Hypothalamus (tissue), 51 donors: ENCODE measurements at places on chromosomes 16 and 17.

DNA sequence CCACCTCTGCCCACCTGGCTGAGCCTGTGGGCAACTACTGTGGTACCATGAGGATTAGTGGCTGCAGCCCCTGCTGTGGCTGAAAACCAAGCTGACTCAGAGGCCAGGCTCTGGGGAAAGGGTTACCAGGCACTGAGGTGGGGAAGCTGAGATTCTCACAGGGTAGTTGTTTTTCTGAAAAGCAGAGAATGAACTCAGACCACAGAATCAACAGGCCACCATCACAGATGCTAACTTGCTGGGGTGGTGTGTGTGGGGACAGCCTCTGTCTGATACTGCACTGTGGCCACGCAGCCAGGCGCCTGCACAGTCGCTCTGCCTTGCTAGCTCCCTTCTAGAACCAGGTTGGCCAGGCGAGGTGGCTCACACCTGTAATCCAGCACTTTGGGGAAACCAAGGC is 28.8 kb downstream of the NPLOC4 start:
- DNase-seq: no peak

DNA sequence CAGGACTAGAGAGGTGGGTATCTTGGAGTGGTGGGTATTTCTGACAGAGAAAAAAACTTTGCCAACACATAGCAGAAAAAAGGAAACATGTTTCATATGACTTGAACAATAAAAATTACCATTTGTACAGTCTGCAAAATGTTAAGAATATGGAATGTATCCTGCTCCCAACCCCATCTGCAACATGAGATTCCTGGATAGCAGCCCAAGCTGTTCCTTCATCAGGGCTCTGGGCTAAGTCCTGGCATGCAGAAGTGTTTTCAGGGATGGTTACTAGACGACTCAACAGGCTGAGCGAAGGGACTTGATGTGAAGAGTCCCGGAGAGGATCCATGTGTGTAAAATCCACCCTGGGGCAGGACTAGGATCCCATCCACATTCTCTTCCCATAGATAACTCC is 121.0 kb upstream of the IRX3 start:
- no peak for DNase-seq

- DNase-seq: no peak
These were observed 41.7 kb downstream of the SMPD3 start for GRCh38 chr16:68406458-68407152.

- DNase-seq: no peak
These were observed 13.5 kb upstream of the CALB2 start for GRCh38 chr16:71345031-71345430.

DNA sequence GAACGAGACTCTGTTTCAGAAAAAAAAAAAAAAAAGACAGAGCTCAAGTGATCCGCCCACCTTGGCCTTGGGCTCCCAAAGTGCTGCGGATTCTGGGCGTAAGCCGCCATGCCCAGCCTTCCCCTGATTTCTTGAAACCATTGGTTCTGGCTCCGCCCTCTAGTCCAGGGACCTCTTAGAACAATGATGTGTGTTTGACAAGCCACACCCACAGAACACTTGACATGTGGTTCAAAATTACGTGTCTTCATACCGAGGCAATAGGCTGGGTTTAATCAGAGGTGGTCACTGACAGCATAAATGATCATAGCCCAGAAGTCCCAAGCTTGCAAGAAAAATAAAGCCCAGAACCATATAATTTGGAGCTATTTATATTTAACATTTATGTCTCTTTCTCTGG is 23.0 kb downstream of the KNOP1 start:
- DNase-seq: no peak

DNA sequence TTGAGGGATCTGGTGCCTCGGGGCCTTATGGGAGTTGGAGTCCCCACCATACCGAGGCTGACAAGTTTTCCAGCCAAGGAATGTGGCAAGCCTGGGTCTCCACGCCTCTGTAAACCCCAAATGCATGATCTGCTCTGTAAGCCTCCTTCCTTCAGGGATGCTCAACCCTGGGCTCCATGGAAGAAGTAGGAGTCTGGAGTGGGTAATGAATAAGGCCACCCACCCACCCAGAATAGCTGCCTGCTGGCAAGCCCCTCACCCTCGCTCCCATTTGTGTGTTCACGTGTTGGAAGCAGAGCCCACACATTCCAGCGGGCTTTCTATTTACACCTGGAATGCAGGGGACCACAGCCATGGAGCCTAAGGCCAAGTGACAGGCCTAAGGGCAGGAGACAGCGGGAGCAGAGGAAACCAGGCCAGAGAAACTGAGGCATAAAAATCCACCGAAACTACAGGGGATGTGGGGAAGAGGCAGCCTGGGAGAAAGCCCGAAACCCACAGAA is 4.4 kb downstream of the DLG4 start:
- peak; percentile 52 for DNase-seq

DNA sequence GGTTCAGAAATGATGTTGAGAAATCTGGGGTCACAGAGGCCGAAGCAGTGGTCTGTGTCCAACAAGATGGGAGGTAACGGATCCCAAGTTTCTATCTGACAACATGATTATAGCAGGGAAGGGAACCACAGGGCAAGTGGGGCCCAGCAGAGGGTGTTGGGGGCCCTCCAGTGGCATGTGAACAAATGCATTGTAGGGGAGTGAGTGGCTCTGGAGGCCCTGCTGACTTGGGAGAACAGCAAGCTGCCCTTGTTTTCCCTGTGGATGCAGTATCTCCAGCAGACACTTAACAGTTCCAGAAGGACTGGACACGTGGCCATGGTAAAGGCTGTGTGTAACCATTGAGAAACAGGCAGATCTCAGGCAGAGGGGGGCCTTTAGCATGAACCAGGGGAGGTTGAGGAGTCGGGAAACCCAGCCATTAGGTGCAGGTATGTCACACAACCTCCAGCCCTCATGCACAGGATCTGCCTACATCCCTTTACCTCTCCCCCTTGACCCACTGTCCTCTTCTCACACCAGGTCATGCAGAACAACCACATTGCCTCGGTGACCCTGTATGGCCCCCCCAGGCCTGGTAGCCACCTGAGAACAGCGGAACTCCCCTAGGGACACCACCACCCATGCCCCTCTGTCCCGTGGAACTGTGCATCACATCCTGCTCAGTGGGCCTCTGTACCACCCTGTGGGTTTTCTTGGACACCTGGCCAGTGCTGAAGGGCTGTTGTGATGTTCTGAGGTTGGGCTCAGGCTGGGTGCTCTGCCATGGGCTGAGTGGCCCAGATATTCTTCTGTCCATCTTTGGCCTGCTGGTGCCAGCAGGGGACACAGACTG is 4.1 kb downstream of the B3GNT9 start:
- DNase-seq: no peak

DNA sequence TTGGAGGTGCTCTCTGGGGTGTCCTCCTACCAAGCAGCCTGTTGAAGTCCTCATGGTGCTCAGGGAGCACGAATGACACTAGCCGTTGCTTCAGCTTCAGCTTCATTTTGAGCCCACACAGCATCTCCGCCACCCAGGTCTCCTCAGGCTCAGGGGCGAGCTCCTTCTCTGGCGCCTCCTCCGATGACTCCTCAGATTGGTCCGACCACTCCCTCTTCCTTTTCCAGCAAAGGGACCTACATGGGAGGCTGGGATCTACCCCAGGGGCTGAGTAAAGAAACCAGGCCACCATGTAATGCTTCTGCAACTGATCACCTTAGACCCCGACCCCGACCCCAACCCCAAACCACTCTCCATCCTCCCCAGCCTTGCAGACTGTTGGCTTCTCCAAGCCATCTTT is 25.9 kb downstream of the PRR11 start:
- DNase-seq: no peak

DNA sequence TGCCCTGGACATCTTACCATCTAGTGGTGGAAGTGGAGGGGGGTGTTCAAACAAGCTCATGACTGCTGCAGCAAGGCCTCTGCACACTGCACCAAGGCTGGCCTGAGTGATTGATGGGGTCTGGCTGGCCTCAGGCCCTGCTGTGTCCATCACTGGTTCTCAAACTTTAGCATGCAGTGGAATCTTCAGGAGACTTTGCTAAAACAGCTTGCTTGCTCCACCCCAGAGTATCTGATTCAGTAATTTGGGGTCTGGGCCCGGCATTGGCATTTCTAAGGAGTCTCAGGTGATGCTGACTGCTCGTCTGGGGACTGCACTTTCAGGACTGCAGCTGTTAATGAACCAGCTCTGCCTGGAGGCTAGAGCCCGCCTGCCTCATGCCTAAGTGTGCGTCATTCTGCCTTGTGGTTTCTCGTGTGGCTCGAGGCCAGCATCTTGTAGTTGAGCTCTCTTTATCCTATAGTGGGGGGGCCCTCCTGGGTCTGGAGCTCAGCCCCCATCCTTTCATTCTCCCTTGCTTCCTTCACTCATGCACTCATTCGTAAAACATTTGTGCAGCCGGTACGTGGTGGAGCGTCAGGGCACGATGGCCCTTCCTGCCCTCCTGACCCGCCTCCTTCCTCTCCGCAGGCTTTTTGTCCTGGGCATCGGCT is 4.1 kb downstream of the MGAT5B start:
- no peak for DNase-seq

- no peak for DNase-seq
These were observed 104.5 kb downstream of the NLK start for GRCh38 chr17:28147017-28147416.

- DNase-seq: no peak
These were observed 18.7 kb upstream of the BEAN1 start for GRCh38 chr16:66408163-66409048.

DNA sequence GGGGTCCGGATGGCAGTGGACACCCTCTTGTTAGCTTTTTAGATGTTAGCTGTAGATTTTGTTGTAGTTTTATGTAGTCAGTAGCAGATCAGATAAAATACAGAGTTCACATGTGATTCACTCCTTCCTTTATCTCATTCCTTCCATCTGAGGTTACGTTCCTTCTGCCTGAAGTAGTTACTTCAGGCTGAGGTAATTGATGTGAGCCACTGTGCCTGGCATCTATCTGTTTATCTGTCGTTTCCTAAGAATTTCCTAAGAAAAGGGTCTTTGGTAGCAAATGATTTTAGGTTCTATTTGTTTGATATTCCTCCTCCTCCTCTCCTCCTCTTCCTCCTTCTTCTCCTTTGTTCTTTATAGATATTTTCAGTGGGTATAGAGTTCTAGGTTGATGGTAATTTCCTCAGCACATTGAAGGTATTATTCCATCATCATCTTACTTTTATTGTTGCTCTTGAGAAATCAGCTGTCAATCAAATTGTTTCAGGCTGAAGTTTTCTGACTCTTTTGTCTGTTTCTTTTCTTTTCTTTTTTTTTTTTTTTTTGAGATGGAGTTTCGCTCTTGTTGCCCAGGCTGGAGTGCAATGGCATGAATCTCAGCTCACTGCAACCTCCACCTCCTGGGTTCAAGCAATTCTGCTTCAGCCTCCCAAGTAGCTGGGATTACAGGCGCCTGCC is 29.6 kb upstream of the FBXO47 start:
- no peak for DNase-seq

DNA sequence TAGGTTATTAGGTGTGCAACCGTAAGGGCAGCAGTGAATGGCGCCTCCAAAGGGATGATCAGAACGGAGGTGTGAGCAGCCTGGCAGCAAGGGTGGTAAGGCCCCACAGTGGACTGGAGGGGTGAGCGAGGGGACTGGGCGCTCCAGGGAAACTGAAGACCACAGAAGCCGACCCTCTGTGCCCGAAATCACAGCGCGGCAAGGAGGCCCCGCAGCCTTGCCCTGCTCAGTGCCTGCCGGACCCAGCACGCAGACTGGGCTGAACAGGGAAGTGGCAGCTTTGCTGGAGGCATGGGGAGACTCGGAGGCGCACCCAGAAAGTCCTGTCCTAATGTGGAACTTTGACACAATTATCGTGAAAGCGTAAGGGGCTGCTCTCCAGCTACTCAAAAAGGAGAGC is 38.4 kb downstream of the KLHDC4 start:
- DNase-seq: no peak

GRCh38 chr17:20263595-20263994 is 203.7 kb downstream of the LGALS9B start:
- DNase-seq: no peak

DNA sequence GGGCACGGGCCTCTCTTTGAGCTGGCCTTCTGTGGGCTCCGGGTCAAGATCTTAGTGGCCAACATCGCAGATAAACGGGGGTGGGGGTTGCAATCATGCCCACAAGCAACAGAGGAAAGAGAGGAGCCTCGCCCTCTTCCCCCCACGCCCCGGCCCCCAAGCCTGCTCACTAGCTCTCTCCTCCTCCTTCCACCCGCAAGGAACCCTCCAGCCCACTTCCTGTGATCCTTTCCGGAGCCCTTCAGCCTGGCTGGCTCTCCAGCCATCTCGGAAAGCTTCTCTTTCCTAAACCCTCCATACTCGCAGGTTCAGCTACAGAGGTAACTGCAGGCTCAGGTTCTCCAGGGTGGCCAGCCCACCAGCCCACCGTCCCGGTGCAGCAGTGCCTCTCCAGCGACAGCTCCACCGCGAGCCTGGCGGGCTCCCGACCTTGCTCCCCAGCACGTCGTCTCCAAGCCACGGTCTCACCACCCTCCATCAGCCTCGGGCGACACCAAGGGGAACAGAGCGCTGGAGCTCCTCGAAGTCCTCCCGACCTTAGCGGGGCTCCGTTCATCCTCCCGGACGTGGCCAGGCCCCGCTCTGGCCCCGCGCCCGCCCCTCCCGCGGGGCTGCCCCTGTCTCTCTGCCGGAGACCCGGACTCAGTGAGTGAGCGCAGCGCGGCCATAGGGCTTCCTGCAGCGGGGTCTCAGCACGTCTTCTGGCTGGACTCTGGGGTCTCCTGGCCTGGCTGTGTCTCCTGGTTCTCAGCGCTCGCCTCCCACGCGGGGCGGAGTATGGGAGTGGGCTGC is 12.9 kb upstream of the ODF4 start:
- no peak for DNase-seq

GRCh38 chr17:58388302-58389190 is 28.8 kb downstream of the RNF43 start:
- no peak for DNase-seq

DNA sequence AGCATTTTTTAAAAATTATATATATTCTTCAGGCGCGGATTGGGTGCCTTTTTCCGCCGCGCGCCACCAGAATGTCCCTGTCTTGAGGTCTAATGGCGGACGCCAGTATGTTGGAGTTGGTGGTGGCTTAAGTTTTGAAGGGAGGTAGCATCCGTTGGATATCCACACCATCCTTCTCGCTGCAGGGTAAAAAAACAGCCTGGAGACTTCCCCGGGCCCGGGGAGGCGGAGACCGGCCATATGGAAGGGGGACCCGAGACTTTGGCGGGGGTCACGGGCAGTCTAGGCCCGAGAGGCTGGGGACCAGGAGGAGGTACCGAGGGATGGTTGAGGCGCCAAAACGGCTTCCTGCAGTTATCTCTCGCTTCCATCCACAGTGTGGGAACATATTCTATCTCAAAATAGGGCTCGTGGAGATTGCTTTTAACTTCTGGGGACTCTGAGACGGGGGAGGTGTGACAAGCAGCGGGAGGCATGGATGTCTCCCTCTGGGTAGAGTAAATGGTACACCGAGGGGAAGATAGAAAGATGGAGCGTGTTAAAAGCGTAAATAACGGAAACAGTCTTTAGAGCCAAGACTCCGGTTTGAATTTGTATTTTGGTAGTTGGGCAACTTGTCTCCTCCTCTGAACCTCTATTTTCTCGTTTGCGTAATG is at the start of gene SF3B3:
Gene SF3B3, plus strand, starts transcription at position 74 of the 656 bp plus-strand sequence. CDS start 2,841 bp downstream, outside the sequence.
- DNase-seq: peak; percentile 34

GRCh38 chr17:74205274-74205673 is 1.8 kb downstream of the RPL38 start:
- DNase-seq: no peak

GRCh38 chr16:84226026-84226425 is 13.8 kb downstream of the KCNG4 start:
- no peak for DNase-seq

GRCh38 chr17:59786536-59787319 is 79.3 kb downstream of the VMP1 start:
- no peak for DNase-seq

- DNase-seq: no peak
These were observed 43.2 kb downstream of the RAB11FIP4 start for GRCh38 chr17:31434727-31435050.

- peak; percentile 38 for DNase-seq
These were observed 30.3 kb upstream of the MYO15B start for GRCh38 chr17:75557075-75557851.
